HT-29 (cell line): ENCODE measurements at places on chromosomes 4 and X.
A peak's percentile ranks its signal among the peaks of the same experiment; 100 is the strongest.

GRCh38 chrX:4550018-4550417 is 836.6 kb upstream of the PRKX start:
- peak; percentile 27 for DNase-seq

- DNase-seq, result peak; percentile 5
Observed at GRCh38 chr4:131499141-131499873, 1649.8 kb upstream of the PCDH10 start.

DNA sequence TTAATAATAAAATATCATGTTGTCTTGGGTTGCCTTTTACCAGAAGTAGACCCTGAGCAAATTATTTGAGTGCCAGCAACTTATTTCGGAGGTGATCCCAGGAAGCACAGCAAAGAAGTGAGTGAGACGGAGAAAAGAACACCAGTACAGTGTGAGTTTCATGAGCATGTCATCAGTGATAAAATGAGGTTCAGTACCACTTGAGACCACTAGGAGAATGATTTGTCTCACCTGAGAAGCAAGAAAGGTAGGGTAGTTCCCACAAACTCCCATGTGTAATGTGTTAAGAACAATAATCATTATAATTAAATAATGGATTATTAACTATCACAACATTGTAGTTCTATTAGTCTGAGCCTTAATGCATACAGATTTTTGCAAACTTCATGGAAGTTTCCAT is 112.8 kb upstream of the DMD start:
- DNase-seq, result no peak

DNA sequence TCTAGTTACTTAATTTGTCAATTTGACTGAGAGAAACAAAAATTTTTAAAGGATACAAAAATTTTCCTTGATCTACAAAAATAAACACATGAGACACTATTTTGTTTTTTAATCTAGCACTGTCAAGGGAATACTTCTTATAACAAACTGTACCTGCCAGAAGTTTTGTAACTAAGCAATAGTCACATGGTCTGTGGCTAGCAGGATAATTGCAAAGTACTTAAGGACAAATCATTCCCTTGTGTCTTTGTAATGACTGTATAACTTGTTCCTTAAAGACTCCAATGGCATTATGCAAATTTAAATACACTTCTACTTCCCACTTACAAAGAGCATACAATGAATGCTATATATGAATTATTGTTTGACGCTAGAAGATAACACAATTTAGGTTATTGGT is 25.1 kb upstream of the ANK2 start:
- DNase-seq, result no peak

DNA sequence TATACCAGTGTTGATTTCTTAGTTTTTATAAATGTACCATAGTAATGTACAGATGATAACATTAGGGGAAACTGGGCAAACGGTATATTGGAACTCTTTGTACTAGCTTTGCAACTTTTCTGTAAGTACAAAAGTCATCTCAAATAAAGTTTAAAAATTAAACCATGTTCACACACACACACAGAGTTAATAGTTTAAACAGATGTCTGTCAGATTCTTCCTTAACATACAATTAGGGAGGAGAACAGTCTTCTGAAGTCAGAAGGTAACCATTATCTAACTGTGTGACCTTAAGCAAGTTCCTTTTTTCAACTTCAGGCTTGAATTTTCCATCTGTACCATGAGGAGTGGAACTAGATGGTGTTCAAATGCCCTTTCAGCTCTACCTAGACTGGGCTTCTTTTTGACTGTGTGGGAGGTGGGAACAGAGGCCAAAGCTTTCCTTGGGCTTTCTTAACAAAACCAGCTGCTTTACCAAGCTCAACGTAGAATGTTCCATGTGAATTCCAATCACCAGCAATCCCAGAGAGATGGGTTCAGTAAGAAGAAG is 127.8 kb downstream of the NEXMIF start:
- no peak for DNase-seq

- DNase-seq, result no peak
Observed at GRCh38 chr4:62627671-62628070, 1427.5 kb downstream of the ADGRL3 start.

GRCh38 chrX:70422851-70423341 is at the start of gene GDPD2:
Gene GDPD2, plus strand, starts transcription at chrX:70423314. Its CDS starts 1,671 bp downstream, at chrX:70424985.
- peak; percentile 76 for DNase-seq

- DNase-seq, result no peak
Observed at GRCh38 chr4:180009316-180009715, 2233.9 kb upstream of the TENM3 start.

DNA sequence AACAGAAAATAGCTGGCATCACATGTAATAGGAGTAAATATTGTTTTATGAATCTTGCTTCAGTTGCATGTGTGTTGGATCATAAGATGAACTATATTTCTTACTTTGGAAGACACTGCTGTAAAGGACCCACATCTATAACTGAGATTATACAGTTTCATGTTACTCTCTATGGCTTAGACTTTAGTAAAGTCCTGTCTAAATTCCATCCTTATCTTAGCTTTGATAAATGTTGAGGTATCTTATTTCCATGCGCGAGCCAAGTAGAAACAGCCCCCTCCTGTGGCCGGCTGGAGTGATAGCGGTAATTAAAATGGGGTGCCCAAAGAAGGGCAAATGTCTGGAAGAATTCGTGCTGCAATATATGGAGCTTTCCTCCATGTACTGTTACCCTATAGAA is 43.0 kb downstream of the CCDC158 start:
- DNase-seq, result peak; percentile 75

GRCh38 chrX:43096830-43097229 is 318.9 kb upstream of the PPP1R2C start:
- DNase-seq, result no peak

- DNase-seq, result no peak
Observed at GRCh38 chr4:11021333-11021732, 336.8 kb upstream of the CLNK start.
